Neural crest cell (in vitro differentiated cells): ENCODE measurements at places on chromosomes 4 and X.

- no peak for DNase-seq
Measured at GRCh38 chr4:790466-790820, 35.5 kb downstream of the CPLX1 start.

- DNase-seq, result no peak
Measured at GRCh38 chr4:128521156-128521555, 233.5 kb upstream of the PGRMC2 start.

DNA sequence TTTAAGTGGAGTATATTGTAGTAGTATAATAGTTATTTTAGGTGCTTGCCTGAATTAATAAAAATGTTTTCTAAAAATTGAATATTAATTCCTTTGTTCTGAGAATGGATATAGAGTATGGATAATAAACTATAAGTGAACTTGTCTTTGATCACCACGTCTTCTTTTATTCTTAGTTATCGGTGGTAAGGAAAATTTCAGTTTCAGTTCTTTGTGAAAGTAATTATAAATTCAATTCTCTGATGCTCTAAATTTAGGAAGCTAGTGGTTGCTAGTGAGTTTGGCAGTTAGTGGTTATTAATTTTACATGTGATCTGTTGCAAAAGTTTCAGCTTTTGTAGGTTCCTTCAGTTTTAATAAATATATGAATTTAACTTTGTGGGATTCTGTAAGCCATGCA lies 30.8 kb downstream of the MRPL1 start:
- DNase-seq, result no peak

DNA sequence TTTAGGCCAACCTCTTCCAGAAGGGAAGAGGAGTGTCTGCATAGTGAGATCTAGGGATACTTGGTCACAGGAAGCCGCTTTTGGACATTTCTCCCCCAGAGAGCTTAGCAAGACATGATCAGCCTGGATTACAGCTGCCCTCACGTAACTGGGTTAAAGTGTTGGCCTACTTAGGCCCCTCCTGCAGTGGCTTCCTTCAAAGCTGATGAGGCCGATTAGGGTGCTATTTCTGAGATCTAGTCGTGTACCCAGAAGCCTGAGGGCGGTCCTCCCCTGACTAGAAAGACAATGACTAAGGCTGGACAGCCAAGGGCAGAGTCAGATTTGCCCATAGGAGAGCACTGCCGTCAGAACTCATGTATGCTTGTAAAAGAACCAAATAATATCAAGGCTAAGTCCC lies 135.0 kb downstream of the AMMECR1 start:
- no peak for DNase-seq

DNA sequence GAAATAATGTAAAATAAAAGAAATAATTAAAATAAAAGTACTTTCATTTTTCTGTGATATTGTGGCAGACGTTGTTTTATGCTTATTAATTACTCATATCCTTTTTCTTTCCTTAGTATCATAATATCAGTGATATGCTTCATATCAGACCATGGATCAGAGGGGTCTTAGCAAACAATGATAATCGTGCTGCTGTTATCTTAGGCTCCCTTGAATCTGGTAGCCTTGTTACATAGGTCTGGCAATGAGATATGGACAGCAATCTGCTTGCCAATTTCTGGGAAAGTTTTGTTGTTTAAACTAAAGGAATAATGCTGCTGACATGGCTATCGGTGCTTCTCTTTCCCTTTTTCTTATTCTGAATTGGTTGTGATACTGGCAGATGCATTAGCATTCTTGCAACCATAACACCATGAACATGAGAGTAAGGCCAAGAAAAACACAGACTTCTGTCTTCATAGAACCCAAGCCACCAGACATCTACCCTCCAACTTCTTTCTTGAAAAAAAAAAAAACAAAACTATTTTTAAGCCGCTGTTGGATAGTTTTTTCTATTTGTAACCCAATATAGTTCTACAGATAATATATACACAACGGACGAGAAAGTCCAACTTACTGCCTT lies 16.4 kb downstream of the EPHA5 start:
- DNase-seq, result no peak

DNA sequence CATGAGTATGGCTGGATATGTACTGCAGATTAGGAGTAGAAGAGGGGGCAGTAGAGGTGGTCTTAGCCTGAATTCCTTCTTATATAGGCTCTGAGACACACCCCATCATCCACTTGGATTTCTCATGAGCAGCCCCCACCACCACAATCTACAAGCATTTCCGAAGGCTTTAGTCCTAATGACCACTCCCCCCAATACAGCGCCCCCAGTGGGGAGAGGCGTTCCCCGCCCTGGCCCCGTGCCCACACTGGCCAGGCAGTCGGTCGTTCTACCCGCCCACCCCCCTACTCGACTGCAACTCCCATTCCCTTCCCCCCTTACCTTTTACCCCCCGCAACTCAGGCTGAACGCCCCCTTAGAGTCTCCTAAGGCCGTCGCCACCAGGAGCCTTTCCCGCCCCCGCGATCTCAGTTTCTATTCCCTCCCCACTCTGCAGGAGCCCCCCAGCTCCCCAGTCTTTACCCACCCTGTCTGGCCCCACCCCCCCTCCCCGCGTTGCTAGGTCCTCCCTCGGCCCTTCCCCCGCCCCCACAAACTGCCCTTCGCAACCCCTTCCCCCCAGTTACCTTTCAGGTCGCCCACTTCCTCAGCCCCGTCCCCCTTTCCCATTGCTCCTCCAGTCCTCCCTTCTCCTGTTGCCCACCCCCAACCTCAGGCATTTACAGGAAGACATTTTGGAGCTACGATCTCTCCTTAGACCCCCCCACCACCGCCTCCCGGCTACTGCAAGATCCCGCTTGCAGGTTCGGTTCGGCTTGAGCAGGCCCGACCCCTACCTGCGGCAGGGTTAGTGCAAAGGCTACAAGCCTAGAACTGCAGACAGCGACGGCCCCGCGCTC lies 468 bp downstream of the ZMYM3 start:
- DNase-seq, result peak; percentile 37

DNA sequence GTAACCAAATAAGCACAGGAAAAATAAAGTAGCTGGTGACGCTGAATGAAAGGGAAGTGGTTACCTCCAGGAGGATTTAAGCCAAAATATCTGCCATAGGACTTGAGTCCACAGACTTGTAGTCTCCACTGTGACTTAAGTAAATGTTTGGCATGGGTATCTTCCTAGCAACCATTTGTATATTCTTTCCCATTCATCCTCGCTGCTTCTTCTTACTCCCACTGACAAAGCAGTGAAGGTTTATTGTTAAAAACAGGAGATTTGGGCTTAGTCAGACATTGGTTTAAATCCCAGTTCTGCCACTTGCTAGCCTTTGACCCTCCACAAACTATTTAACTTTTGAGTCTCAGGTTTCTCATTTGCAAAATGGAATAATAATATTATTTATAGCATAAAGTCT lies 22.3 kb downstream of the COL4A6 start:
- DNase-seq, result no peak

DNA sequence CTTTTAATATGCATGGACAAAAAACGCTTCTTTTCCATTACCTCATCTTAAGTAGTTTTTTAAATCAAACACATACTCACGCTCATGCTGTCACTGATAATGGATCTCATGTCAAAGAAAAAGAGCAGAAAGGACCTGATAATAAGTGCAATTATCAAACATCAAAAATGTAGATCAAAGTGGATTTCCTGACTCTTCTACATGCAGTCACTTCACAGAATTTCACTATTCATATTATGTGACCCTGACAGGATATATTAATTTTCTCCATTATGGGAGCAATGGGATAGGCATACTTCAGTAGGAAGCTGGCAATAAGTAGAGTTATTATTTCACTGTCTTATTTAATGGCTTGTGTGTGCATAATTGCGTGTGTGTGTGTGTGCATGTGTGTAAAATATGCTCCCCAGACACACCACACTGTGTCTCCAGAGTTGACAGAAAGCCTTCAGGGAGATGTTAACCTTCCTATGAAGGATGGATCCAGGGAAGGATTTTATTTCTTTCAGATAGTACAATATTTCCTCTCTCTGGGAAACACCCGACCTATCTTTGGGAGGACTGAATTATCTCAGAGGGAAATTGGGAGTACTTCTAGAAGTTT lies 445.2 kb downstream of the SH2D1A start:
- DNase-seq, result no peak

DNA sequence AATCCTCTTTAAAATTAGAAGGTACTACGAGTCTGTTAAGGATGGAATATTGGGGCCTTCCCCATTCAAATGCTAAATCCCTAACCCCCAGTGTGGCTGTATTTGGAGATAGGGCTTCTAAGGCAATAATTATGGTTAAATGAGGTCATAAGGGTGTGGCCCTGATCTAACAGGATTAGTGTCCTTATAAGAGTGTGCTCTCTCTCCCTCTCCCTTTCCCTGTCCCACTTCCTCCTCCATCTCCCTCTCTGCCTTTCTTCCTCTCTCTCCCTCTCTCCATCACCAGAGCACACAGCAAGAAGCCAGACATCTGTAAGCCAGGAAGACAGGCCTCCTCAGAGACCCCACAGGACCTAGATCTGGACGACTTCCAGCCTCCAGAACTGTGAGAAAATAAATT lies 116.9 kb downstream of the COL25A1 start:
- no peak for DNase-seq

- DNase-seq, result no peak
Measured at GRCh38 chr4:77465271-77465670, 140.3 kb upstream of the CXCL13 start.

GRCh38 chr4:90095000-90095399 lies 32.2 kb upstream of the CCSER1 start:
- no peak for DNase-seq

GRCh38 chr4:94408549-94409374 lies 43.0 kb upstream of the PDLIM5 start:
- DNase-seq, result no peak

GRCh38 chr4:46927201-46927600 lies 18.2 kb upstream of the COX7B2 start:
- no peak for DNase-seq

- DNase-seq, result no peak
Measured at GRCh38 chr4:84920617-84921016, 45.9 kb downstream of the WDFY3 start.
